ENCODE measurements at places on chromosomes 16 and 17. TPM values are rescaled to one million over a fixed set of nuclear protein-coding genes. Genes with fewer than 3 reads are reported as not detected.

- no peak for DNase-seq
Measured at GRCh38 chr16:11354407-11354732, 9.1 kb downstream of the RMI2 start.

DNA sequence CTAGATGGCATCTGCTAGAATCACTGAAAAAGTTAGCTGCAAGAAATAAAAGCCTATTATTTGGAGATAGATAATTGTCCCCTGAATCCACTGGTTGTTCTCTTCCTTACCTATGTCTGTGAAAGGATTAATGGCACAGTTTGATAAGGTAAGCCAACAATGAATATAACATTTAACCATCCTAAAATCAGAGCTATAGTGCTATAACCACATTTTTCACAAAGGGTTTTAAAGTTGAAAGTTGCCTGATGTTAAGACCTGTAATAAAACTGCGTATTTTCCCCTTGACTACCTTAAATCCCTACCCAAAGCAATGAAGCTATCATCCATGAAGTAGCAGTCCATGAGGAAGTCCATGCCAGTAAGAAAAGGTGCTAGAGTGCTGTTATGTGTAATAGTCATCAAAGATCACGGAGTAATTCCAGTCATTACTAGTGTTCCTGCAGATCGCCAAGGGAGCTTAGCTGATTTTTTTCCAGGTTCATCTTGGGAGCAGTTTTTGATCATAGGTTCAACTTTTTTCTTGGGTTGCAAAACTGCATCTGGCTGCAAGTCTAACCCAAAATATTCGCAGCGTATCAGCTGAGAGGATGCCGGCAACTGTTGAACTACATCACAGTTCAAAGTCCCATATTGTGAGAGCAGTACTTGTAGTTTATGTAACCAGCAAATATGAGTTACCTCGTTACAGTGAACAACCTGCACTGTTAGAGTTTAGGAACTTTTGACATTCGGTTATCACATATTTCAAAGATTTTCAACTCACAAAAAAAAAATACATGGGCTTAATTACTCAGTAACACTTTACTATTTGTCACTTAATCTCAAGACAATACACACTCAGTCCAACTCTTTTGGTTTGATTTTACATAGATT, 18.2 kb upstream of the RSL1D1 start:
- no peak for DNase-seq

- DNase-seq = peak; percentile 90
Measured at GRCh38 chr16:66247516-66248481, 118.7 kb upstream of the CDH5 start.

GRCh38 chr17:15121426-15121825, 143.7 kb downstream of the PMP22 start:
- no peak for DNase-seq

GRCh38 chr16:74487634-74488495, 66.6 kb upstream of the CLEC18B start:
- no peak for DNase-seq

- DNase-seq = no peak
Measured at GRCh38 chr17:75521290-75521689, 4.2 kb upstream of the LLGL2 start.

The TNFRSF17 gene
- not detected for total RNA-seq

The NPIPA8 gene
- 0.39 TPM for total RNA-seq
